Stimulated activated CD8-positive, alpha-beta memory T cell treated with anti-CD3 and anti-CD28 coated beads, Interleukin-4, amount 100 ng/mL, for 48 hours (primary cell): ENCODE measurements at places on chromosomes 4 and X.

- no peak for DNase-seq
Observed at GRCh38 chr4:154578919-154579318, 11.6 kb downstream of the FGA start.

- DNase-seq = no peak
Observed at GRCh38 chr4:43348591-43348990, 456.1 kb downstream of the GRXCR1 start.

DNA sequence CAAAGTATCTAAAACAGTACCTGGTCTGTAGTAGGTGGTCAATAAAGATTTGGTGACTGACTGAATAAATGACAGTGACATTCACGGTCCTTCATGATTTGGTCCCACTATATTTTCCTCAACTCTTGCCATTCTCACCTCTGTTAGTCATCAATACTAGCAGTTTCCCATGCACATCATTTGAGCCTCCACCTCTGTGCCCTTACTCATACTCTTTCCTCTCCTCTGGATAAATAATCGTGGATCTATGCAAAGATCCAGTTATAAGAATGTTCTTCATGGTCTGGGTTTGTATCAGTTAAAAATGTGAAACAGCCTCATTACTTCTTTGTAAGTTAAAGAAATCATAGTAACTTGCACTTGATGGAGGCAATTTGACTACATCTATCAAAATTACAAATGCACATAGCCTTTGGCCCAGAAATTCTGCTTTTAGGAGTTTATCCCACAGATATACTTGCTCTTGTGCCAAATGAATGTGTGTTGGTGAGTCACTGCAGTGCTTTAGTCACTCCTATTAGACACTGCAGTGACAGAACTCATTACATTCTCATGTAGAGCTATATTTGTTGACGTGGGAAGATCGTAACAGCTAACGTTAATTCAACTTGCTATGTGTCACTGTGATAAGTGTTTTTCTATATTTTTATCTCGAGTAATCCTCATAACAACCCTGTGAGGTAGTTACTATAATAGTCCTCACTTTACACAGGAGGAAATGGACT lies 121.9 kb upstream of the SMIM10 start:
- DNase-seq = no peak

DNA sequence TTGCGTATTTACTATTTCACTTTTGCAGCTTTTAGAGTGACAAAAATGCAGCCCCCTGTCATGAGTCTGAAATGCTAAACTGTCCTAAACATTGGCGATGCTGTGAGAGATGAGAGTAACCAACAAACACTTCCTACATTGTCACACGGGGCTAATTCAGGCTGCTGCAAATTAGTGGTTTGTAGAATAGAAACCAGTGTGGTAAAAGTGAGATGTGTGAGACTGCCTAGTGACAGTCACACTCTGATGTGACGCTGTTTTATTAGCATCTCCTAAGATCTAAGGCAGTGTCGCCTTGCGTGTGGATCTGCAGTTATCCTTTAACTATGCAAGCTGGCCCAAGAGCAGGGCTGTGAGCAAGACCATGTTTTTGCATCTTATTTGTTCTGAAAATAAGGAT lies 800.2 kb upstream of the TENM3 start:
- no peak for DNase-seq

- no peak for DNase-seq
Observed at GRCh38 chrX:31656013-31656412, 584.2 kb upstream of the FTHL17 start.

GRCh38 chrX:47247999-47248320 lies 15.2 kb downstream of the USP11 start:
- no peak for DNase-seq

DNA sequence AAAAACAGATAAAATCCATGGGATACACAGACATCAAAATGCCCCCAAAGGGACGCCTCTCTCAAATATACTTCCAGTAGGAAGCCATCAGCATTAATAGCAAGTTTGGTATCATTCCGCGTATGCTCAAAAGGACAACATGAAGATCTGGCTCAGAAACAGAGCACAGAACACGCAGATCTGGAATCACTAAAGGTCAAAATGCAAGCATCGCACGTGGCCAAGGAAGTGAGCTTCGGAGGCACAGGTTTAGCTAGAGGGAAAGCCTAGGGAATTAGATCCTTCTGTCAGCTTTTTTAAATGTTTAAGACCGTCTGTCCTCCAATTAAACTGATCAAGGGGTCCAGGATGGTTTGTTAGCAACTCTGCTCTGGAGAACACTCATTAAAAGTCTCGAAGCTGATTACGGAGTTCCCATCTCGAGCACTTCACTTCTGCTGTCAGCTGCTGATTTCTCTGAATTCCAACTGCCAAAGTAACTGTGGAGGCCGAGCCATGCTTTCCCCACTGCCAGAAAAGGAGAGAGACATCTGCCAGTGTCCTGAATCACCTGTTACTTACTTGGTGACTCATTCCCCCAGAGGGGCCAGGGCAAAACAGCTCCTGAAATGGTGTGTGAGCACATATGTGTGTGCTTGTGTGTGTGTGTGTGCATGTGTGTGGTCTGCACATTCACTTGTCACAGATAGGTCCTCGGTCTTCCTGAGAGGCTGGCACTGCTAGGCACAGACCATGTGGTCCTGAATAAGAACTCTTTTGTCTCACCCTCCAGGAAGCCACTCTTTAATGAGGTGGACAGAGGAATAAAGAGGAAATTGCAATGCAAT lies 177.7 kb upstream of the PPARGC1A start:
- DNase-seq = no peak

DNA sequence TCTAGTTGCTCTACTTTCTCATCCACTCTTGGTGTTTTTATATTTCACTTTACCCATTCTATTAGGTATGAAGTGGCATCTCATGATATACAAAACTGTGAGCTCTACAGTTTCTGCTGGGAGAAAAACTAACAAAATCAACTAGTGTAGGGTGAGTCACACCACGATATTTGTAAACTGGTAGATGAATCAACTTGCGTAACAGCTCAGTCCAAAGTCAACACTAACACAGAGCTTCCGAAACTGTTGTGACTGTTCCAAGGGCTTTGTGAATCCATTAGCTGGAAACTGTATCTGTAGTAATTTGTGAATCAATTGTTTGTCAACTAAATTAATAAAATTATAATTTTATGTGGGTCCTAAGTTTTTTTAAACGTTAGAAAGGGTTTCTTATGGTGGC lies 119.8 kb upstream of the TSPAN5 start:
- DNase-seq = no peak

GRCh38 chrX:97531825-97532224 lies 648.1 kb downstream of the RPA4 start:
- no peak for DNase-seq

- DNase-seq = no peak
Observed at GRCh38 chr4:148654131-148654530, 211.9 kb upstream of the NR3C2 start.

GRCh38 chr4:69843932-69844331 lies 16.0 kb downstream of the SULT1E1 start:
- no peak for DNase-seq

DNA sequence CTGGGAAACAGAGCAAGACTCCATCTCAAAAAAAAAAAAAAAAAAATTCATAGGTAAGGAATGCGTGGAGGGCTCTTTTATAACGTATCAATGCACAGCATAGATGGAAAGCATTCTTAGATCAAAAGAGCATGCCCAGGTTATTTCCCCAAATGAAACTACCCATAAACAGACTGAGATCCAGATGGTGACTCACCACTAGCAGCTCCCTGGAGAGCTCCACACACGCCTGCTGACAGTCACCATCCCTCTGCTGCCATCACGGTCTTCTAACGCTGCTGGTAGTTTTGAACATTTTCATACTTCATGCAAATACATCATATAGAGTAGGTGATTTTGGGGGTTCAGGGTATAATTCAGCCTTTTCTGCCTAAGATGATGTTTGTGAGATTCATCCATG lies 136.9 kb downstream of the ASMT start:
- DNase-seq = no peak

DNA sequence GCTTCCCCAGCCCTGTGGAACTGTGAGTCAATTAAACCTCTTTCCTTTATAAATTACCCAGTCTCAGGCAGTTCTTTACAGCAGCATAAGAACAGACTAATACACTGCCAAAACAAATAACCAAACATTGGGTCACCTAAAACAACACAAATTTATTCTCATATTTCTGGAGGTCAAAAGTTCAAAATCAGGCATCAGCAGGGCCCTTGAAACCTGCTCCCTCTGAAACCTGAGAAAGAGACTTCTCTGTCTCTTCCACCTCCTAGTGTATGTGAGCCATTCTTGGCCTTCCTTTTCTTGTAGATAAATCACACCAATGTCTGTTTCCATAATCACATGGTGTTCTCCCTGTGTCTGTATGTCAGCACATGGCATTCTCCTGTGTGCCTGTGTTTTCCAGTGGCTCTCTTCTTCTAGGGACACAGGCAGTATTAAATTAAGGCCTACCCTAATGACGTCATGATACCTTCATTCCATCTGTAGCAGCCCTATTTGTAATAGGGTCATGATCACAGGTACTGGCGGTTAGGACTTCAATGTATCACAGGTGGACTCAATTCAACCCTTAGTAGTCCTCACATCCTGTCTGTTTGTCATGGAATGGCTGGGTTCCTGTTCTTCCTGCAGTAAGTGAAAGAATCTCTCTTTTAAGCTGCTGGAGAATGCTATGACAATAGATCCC lies 147.3 kb upstream of the CLNK start:
- DNase-seq = no peak

DNA sequence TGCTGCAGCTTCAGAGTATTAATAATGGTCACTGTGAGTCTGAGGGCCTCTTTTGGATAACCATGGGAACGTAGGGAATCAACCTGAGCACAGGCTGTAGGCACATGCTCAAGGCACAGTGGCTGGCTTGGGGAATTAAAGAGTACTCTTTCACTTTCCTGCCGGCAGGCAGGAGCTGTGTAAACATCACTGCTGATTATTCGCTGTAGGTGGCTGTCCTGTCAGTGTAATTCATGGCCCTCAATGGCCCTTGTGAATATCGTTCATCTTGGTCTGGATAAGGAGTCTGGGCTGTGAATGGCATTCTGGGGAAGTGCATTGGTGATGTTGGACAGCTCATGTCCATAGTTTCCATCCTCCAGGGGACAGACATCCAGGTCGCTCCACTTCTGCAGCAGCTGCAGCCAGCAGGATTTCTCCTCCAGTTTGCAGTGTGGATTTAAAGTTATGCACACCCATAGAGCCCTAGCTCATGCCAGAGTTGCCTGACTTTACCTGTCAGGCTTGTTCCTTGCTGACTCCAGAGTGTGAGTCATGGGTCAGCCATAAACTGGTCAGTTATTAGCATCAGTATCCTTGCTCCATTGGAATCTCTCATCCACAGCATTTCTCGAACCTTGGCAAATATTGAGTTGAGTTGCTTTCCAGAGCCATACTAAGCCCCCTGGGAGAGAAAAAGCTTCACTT lies 43.0 kb downstream of the C4orf33 start:
- no peak for DNase-seq

DNA sequence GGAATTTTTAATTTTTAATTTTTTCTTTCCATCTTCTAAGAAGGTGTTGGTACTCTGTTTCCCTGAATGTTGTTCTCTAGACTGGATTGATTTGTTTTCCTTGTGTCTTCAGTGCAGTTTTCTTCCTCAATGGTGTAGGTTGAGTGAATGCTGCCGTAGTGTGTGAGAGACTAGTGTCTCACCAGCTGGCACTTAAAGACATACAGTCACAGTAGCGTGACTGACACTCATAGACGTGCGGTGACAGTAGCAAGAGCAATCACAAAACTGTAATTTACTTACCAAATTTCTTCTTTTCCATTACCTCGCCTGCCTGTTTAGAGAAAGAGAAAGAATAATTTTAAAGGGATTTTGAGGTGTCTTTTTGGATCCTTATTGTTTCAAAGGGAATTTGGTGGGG lies 21.4 kb upstream of the PGM2 start:
- no peak for DNase-seq

- no peak for DNase-seq
Observed at GRCh38 chrX:119880076-119880475, 8.4 kb downstream of the NDUFA1 start.
